CD4-positive, alpha-beta T cell treated with Interferon gamma for 1 hour (primary cell): ENCODE measurements at places on chromosomes 7 and 10.

DNA sequence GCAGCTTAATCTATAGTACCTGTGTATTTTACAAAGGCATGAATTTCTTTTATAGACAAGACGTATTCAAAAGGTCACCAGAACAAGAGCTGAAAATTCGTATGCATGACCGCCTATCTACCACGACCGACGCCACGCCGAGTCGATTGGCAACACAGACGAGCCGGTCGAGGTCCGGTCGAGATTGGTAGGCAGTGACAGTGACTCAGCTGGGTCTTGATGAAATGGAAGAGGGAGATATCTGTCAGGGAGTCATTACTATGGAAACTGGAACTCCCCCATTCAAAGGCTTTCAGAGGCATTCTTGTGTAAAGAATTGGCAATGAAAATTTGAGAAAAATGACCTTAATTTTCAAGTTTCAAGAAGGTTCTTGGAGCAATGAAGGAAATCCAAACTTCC, 2.1 kb downstream of the ATP5MK start:
- DNase-seq, result no peak

GRCh38 chr7:116661865-116662264, 10.1 kb upstream of the MET start:
- no peak for DNase-seq

GRCh38 chr7:78134256-78134655, 335.7 kb downstream of the PHTF2 start:
- no peak for DNase-seq

DNA sequence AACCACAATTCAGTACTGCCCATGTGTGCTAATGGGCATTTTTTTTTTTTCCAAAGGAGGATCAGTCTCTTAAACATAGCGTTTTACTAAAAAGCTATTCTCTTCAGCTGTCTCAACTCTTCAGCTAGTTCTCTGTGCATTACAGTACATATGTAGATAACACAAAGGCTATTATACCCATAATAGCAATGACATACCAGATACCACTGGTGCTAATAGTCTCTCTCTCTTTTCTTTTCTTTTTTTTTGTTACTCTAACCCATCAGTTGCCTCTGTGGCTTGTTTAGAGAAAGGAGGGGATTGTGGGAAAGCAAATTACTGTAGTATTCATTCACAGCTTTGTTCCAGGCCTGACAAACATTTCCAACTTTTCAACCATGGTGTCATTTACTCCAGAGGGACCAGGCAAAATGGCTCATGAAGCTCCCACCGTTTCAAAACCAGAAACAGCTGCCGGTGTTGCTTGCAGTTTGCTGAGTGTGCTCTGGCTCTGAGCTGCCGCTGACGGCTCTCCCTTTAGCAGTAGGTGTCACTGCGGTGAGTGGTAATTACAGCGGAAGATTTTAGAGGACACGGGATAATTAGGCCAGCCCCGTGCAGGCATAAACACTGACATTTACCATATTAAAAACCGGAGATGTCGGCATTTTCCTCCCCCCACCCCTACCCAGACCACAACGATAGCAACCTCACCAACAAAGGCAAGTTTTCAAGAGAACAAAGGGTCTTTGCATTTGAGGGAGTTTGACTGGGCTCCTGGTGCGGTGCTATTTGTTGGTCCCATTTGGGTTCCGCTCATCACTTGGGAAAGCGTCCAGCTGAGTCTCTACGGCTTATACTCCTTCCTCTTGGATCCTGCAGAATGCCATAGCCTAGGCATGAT, 1005.5 kb downstream of the KCNMA1 start:
- DNase-seq, result no peak

- no peak for DNase-seq
These were observed 246.3 kb upstream of the VWC2 start for GRCh38 chr7:49527182-49527581.

DNA sequence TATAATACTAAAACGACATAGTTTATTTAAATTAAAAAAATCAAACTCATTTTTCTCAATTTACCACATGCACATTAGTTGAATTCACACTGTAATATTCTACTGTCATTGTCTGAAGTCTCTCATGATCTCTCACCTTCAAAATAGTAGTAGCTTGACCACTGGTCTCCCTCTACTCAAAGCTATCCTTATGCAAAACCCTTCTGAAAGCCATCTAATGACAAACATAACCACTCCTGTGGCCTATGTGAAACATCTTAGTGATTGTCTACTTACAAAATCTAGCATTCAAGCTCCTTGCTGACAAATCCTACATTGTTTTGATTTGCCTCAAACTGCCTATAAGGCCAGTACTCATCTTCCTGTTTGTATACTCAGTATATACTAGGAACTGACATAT, 606.0 kb upstream of the GHITM start:
- no peak for DNase-seq

DNA sequence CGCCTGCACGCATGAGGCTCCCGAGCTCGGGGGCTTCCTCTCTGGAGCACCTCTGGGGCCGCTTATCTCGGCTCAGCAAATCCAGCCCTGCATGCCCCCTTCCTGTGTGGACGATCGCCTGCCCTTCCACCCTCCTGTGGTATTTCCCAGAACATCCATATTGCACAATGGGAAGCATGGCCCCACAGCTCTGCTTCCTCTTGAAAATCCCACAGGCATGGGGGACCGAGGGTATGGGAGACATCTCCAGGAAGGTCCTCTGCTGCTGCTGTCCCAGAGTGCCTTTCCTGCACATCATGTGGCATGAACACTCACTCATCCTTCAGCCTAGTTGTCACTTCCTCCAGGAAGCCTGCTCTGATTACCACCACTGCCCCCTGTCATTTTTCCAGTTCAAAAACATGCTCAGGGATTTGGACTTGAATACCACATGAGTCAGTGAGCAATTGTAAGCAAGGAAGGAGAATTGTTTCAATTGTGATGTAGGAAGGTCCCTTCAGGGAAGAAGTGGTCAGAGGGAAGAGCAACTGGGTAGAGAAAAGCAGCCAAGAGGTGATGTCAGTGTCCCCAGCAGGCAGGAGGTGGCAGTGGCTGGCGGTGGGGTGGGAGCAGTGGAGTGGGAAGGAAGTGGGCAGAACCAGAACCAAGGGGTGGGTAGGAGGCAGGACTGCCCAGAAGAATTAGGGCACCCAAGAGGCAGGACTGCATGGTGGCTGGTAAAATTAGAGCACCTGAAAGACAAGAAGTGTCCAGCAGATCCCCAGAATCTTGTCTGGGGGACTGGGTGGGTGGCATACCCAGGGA, 67.5 kb upstream of the ZMIZ1 start:
- DNase-seq, result no peak

DNA sequence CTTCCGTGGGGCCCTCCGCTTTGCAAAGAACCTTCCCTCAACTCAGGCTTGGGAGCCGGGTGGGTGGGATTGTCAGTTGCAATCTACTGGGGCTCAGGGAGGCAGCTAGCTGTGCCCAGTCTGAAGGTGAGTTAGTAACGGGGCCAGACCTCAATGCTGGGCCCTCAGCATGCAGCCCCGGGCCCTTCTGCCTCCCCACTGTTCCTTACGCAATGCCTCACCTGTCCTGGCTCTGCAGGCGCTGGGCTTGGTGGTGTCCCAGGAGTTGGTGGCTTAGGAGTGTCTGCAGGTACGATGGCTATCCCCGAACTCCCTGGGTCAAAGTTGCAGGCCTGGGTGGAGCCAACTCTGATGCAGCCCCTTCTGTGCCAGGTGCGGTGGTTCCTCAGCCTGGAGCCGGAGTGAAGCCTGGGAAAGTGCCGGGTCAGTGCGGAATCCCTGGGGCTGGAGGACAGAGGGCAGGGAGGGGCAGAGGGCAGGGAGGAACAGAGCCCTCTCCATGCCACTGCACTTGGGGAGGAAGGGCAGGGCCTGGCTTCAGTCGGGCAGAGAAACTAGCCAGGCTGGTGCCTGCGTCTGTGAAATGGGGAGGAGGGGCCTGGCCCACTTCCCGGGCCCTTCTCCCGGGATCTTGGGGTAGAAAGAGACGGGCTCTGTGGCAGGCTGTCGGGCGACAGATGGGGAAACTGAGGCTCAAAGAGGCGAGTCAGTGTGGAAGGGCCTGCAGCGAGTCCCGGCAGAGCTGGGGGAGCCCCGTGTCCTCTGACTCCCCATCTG, 15.0 kb downstream of the ELN start:
- DNase-seq, result no peak
